ENCODE measurements at places on chromosomes 5 and 9.

DNA sequence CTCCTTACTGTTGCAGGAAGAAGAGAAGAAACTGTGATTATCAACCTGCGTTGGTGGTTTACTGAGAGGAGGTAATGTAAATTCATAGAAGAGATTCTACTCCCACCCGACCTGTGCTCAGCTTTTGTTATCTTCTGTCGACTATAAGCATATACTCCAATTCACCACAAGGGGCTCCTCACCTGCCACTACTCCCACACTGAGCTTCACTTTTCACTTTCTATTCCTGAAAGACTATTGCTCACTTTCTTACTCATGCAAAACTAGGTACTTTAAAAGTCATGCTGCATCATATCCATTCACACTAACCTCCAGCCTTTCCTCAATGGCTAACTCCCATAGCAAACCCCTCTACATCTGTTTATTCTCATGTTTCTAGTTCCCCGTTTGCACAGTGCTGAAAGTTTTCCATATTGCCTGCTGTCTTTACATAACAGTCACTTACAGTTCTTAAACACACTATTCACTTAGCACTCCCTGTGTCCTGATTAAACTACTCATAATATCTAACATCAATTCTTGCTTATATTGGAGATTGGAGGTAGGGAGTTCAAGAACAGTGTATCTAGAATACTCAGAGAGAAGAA lies 1062.6 kb downstream of the NR2F1-AS1 start:
- no peak for DNase-seq

DNA sequence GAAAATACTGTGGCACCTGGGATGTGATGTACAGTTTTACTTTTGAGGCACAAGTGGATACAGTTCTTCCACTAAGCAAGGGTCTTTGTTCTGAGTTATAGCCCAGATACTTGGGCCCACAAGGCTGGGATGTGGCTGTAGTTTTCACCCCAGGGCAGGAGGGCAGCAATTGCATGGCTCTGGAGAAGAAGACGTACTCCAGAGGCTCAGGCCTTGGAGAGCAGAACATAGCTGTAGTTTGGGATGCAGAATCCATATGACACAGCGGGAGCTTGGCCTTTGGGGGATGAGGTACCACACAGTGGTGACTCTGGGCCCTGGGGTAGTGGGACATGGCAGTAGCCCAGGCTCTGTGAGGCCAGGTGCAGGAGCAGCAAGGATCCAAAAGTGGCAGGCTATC lies 110.8 kb upstream of the FSTL4 start:
- no peak for DNase-seq

DNA sequence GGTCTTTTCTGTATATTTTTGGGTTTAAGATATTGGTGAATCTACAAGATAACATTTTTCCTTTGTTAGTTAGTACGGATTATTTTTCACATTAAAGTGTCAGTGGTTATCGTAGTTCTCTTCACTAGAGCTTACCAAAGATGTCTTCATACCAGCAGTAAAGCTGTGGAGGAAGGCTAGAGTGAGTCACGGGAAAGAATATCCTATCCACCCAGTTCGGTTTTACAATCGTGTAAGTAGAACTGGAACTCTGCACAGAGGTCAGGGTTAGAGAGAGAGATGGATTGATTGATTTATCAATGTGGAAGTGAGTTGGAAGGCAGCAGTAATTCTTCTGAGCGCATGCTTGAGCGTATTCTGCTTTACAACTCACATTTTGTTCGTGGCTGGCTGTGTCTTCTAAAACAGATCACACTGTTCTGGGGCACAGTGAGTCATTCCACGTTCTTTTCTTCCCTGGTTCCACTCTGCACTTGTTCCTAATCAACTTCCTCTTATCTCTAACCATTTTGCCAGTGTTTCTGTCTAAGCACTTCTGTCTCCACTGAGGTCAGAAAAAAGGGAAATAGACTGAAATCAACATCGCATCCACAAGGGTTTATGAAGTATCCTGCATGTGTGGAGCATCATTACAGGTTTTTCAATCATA lies 86.5 kb upstream of the ARRDC3 start:
- DNase-seq, result no peak

DNA sequence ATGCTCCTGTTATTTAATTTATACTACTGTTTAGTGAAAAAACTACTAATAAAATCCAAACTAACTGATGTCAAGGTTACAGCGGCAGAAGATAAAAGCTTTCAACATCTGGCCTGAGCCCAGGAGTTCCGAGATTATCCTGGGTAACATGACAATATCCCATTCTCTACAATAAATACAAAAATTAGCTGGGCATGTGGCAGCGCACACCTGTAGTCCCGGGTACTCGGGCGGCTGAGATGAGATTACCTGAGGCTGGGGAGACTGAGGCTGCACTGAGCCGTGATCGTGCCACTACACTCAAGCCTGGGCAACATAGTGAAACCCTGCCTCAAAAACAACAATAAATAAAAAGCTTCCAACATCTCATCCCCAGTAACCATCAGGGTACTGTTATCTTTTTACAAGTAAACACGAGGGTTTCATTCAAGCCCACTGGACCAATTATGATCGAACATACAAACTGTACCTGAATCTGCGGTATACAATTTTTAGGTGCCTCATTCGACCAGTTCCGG lies 1.3 kb downstream of the RPL37 start:
- DNase-seq, result no peak

GRCh38 chr5:89069591-89069990 lies 186.6 kb upstream of the MEF2C start:
- no peak for DNase-seq
